ENCODE measurements at places on chromosomes 11 and 22.

GRCh38 chr11:3824714-3825472 lies 15.9 kb downstream of the RHOG start:
- DNase-seq = peak; percentile 14

DNA sequence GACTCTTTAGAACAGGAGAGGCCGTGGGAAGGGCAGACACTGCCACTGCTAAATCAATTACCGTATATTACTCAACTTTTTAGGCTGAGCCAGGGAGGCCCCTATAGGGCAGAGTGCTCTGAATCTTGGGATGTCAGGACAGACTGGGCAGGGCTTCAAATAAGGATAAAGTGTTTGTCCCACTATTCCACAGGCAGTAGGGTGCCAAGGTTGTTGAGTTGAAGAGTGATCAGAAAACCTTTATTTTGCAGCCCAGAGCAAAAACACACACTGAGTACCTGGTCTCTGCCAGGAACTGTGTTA lies 1.6 kb upstream of the B4GAT1 start:
- DNase-seq = no peak

DNA sequence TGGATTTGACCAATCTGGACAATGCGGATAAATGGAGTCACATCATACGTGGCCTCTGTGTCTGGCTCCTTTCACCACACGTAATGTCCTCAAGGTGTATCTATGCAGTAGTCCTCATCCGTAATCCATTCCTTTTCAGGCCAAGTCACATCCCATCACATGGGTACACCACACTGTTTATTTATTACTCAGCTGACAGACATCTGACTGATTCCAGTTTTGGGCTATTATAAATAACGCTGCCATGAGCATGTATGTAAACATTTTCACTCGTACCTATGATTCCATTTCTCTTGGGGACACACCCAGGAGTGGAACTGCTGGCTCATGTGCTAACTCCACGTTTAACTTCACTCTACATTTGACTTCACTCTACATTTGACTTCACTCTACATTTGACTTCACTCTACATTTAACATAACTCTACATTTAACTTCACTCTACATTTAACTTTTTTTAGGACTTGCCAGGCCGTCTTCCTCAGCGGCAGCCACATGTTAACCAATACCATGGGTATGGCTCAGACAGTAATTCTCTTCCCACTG lies 52.1 kb downstream of the SHANK2 start:
- DNase-seq = no peak

- DNase-seq = no peak
Observed at GRCh38 chr11:82988936-82989627, 82.6 kb downstream of the RAB30 start.

DNA sequence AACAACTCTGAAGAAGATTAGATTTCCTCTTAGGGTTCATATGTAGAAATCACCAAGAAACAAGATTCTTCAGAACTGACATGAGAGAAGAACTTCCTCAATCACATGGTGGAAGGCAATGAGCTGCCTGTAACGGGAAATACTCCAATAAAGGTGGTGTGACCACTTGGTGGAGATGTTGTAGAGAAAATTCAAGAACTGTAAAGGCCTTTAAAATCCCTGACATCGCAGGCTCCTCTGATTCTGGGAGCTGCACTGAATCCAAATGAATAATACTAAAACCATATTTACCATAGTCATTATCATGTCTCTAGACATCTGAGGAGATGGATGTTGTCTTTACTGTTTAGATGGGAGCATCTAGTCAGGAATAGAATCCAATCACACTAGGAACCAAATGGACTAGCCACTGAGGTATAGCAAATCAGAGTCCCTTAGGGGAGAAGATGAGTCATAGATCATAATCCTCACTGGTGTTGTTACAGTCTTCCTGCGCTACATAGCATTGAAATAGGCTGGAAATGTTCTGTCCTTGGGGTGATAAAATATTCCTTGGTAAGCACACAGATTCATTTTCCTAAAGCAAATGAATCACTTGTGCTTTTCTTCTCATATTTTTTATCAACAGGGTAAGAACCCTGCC lies 321.6 kb upstream of the TENM4 start:
- DNase-seq = no peak

DNA sequence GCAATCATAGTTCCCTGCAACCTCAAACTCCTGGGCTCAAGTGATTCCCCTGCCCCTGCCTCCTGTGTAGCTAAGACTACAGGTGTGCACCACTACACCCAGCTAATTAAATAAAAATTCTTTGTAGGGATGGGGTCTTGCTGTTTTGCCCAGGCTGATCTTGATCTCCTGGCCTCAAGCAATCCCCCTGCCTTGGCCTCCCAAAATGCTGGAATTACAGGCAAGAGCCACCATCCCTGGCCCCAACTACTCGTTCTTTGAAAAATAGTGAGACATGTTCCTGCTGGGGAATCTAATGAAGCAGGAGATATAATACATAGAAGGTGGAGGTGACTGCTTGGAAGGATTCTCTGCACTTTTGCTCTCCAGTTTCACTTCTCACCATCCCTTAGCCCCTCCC lies 40.1 kb upstream of the RFPL3 start:
- no peak for DNase-seq

- DNase-seq = no peak
Observed at GRCh38 chr11:30446520-30446919, 123.6 kb downstream of the ARL14EP start.

- no peak for DNase-seq
Observed at GRCh38 chr11:76455931-76456330, 11.1 kb downstream of the EMSY start.

- no peak for DNase-seq
Observed at GRCh38 chr11:112002491-112003216, 22.6 kb upstream of the DLAT start.

- no peak for DNase-seq
Observed at GRCh38 chr22:42918500-42918899, 61.4 kb upstream of the ARFGAP3 start.

GRCh38 chr22:29109822-29110221 lies 37.0 kb downstream of the KREMEN1 start:
- DNase-seq = no peak

GRCh38 chr22:31678748-31679147 lies 16.7 kb upstream of the PISD start:
- DNase-seq = no peak

DNA sequence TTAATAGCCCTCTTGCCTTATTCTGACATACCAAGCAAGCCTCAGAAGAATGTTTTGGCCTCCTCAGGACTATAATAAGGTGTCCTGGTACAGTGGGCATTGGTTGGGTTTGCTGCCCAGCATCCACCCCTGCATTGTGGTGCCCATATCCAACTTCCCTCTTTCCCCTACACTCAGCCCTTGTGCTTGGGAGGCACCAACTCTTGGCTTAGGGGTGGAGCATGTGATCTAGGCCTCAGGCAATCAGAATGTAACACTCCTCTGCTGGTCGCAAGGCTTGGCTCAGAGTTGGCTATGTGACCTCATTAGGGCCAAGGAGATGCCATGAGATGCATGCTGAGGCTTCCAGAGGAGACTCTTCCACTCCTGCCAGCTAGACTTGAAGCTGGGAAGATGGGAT lies 123.0 kb downstream of the CSNK2A3 start:
- no peak for DNase-seq

GRCh38 chr11:117579161-117579560 lies 217.9 kb downstream of the DSCAML1 start:
- no peak for DNase-seq

- no peak for DNase-seq
Observed at GRCh38 chr11:80694385-80694784, 1253.6 kb upstream of the TENM4 start.

Measured in NCI-H1048 (cell line).